ENCODE measurements at places on chromosomes 3 and 15.

DNA sequence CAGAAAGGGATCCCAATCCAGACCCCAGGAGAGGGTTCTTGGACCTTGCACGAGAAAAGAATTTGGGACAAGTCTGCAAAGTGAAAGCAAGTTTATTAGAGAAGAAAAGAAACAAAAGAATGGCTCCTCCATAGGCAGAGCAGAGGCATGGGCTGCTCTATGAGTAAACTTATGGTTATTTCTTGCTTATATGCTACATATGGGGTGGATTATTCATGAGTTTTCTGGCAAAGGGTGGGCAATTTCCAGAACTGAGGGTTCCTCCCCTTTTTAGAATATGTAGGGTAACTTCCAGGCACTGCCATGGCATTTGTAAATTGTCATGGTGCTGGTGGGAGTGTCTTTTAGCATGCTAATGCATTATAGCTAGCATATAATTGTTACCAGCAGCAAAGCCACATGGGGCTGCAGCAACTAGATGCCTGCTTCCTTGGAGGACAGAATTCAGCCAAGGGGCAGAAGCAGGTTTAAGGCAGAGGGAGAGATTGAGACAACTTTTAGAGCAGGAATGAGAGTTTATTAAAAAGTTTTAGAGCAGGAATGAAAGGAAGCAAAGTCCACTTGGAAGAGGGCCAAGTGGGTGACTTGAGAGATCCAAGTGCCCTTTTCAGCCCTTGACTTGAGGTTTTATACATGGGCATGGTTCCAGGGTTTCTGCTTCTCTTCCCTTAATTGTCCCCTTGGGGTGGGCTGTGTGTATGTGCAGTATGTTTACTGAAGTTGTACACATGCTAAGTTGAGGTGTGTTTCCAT lies 41.3 kb downstream of the METTL6 start:
- DNase-seq = no peak

GRCh38 chr3:171172070-171172469 lies 145.6 kb upstream of the SLC2A2 start:
- DNase-seq = no peak

DNA sequence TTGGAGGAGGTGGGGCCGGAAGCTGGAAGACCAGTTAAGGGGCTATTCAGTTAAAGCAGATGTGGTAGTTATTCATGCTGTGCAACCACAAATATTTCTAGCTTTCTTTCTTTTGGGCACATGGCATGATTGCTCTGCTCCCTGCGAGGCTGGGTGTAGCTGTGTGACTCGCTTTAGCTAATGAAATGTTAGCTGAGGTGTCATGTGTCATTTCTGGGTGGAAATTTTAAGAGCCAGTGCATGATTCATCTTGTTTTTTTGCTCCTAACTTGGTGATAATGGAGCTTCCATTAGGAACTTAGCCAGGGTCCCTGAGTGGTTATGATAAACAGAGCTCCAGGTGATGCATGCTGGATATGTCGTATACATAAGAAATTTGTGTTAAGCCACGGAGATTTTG lies 300.6 kb downstream of the SATB1 start:
- DNase-seq = no peak

DNA sequence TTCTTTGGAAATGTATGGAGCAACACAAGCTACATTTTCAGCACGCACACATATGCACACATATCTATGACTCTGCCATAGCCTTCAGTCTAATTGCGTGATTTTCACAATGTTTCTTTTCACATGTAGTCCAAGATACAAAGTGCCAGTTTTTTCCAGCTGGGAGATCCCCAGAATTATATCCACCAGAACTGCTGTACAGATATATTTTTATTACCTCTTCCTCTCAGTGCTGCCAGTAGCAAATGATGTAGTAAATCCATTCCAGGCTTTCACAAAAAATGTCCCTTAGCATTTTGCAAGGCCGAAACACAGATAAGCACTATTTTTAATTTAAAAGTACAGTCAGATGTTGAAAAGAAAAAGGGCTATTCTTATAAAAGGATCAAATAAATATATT lies 719.8 kb upstream of the SEMA6D start:
- no peak for DNase-seq

GRCh38 chr15:57559875-57560274 lies 31.8 kb upstream of the MYZAP start:
- peak; percentile 70 for DNase-seq

DNA sequence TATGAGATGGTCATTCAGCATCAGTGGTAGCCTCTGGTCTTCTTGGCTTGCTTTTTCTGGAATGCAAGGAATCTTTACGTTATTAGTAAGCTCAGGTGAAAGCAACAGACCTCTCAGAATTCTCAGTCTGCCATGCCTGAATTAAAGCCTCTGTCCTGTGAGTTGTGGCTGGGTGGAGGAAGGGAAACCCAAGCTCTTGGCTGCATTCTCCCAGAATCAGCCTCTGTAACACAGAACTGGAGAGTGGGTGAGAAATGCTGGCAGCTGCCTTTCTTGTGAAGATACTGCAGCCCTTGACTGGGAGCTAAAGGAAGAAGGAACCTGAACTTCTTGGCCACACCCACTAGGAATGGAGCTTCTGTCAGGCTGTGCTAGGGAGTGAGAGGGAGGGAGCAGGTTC lies 505.8 kb downstream of the EPHA3 start:
- DNase-seq = no peak

GRCh38 chr3:58646503-58646902 lies 20.1 kb downstream of the FAM3D start:
- no peak for DNase-seq

GRCh38 chr3:171363202-171363601 lies 97.0 kb downstream of the TNIK start:
- peak; percentile 69 for DNase-seq

DNA sequence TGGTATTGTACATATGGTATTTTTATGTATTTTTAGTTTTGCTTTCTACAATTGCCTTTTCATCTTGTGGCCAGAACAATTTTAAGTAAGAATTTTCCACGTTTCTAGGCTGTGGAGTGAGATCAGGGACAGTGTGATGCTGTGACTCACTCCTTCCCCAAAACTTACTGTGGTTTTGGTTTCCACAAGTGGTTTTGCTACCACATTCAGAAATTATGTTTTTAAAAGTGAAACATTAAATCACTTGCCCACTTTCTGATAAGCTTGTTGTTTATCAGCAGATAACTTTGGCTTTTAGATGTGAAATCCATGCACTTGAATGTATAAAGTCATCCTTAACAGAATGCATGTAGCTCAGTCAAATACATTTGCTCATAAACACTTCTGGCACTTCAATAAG lies 192.2 kb upstream of the THRB start:
- DNase-seq = no peak

- DNase-seq = no peak
Measured at GRCh38 chr3:109963831-109964230, 626.5 kb upstream of the DPPA4 start.

DNA sequence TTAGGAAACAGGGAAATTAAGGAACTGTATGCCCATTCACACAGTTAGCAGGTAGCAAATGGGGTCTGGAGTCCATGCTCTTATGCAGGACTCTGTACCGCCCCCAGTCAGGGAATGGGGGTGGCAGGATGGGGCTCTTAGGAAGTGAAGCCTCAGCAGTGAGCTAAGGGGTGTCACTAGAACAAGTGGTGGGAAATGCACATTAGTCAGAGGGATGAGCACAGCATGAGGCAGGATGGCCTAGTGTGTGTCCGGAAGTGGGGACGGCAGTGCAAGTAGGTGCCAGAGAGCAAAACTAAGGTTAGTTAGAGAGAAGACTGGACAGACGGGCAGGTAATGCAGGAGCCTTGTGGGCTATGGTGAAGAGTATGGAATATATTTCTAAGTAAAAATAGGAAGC lies 60.7 kb downstream of the ST3GAL6 start:
- no peak for DNase-seq

DNA sequence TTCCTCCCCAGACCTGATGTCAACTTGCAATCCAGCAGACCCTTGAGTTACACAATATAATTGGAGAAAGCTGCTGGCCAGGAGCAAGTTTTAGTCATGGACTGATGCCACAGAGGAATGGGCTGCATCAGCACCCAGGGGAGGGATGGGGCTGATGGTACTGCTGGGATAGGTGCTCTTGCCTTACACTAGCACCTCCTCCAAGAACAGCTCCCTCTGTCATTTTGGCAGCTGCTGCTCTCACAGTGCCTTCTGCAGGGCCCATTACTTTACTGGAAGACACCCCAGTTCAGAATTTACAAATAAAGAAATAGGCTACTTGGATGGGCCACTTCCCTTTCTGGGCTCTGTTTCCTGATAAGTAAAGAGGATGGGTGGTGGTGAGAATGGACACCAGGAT lies 85.3 kb upstream of the RORA start:
- no peak for DNase-seq

GRCh38 chr3:155983834-155984474 lies 113.5 kb downstream of the GMPS start:
- DNase-seq = no peak

- no peak for DNase-seq
Measured at GRCh38 chr3:53588122-53588521, 93.7 kb downstream of the CACNA1D start.

Data from SK-N-DZ (cell line).